ENCODE measurements at places on chromosomes 12 and 14.

GRCh38 chr14:103688906-103689902, 26.0 kb downstream of the XRCC3 start:
- no peak for DNase-seq

DNA sequence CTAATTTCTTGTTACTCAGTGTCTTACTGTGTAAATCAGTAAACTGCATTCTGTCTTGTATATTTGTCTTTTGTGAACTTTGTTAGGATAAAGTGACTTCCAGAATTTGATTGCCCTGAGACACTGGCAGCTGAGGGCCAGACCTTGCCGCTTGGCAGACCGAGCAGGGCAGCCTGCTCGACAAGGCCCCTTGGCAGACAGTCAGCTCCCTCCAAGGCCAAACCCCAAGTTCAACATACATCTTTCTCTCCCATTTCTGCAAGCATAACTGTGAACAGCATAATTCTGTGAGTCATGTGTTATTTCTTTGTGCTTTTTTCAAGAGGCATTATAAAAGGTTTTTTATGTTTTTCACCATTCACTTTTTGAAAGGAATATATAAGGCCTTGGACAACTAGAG, 39.2 kb upstream of the BMAL2 start:
- DNase-seq, result no peak

GRCh38 chr14:100286484-100287191, 19.6 kb downstream of the SLC25A29 start:
- DNase-seq, result no peak

DNA sequence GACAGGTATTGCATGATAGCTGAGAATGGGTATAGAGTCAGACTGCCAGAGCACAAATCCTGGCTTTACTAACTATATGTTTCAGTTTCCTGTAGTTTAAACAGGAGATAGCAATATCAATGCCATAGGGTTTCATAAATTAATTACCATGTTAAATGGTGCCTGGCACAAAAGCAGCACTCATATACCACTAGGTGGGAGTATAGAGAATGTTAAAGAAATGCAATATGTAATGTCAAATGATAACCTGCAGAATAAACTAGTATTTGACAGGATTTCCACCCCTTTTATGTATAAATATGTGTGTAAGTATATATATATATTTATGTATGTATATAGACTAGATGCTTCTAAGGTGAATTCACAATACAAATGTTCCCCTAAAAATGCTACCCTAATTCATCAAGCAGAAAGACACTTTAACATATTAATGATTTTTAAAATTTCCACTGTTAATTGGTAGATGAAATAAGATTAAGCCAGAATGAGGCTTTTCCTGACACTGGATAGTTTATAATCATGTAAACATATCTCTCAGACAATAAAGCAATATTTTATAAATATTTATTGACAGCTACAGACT, 8.6 kb downstream of the WDR89 start:
- no peak for DNase-seq

DNA sequence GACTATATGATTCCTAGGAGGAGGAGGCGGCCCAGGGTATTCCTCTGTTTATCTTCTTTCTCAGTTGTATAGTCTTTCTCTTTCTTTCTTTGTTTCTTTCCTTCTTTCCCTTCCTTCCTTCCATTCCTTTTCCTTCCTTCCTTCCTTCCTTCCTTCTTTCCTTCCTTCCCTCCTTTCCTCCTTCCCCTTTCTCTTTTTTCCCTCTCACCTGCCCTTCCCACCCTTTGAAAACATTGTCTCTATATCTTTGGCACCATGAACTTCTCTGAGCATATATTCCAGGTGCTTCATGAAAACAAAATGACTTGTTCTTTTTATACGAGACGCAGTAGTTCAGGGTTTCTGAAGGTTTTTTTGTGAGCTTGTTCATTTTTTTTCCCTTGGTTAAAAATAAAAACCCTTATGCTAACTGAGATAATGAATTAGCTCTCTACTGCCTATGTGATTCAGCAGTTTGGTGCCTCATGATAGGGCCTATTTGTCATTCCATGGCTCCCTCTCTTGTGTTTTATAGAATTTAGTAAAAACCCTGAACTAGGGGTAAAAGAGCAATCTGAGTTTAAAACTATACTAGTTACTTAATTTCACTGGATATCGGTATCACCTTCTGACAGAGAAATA, 3.2 kb upstream of the TESPA1 start:
- DNase-seq, result no peak

DNA sequence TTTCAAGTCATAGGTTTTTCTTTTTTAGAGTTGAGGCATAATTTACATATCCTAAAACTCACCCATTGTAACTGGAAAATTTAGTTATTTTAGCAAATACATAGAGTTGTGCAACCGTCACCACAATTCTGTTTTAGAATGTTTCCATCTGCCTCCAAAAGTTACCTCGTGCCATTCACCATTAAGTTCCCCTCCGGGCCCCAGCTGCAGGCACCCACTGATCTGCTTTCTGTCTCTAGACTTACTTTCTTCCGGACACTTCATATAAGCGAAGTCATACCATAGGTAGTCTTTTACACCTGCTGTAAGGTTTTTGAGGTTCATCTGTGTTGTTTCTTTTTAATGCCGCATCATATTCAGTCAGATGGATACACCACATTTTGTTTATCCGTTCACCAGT, 28.7 kb downstream of the PPP2R5C start:
- no peak for DNase-seq

DNA sequence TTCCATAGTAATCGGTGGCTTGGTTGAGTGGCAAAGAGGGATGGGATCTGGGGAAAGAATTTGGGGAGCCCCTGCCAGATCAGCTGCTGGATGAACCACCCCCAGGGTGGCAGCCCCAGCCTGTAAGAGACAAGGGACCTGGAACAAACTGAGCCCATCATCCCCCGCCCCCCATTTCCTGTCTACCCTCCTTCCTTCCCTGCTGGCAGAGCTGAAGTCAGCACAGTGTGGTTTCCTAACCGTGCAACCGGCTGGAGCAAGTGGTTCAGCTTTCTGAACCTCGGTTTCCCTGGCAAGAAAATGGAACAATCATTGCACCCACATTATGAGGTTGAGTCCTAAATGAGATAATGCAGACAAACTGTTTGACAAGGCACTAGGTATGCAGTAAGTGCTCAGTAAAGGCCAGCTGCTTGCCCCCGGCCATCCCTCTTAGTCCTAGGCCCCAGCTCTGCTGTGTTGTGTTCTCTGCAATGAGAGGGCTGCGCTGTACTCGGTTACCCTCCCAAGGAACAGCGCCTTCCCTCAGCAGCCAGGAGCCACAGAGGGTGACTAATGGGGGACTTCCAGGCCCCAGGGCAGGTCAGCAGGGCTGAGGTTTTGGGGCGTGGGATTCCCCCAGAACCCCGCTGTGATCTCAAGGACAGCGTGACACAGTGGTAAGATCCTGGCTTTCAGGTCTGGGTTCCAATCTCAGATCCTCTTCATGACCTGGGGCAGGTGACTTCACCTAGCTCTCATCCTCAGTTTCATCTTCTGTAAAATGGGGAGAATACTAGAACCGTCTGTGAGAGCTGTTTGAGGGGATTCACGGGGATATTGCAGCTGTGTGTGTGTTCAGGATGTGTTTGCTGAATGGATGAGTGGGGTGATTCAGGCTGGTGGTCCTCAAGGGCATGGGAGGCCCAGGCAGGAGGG, 16.5 kb downstream of the SELPLG start:
- peak; percentile 56 for DNase-seq

GRCh38 chr14:58747181-58747580, 109.4 kb downstream of the DACT1 start:
- DNase-seq, result no peak

DNA sequence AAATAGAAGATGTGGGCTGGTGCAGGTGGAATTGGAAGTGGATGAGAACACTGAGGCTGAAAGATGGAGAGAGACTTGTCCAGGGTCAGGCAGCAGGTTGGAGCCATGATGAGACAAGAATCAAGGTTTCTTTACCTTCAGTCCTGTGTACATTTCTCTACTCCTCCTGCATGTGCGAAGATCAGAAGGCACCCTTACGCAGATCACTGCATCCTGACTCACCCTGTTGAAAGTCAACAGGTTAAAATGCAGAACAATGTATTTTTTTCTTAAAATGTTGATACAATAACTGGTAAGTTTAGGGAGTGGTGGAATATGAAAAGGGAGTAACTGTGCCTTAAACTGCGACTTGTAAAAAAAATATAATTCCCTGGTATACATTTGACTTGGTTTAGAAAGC, 47.8 kb downstream of the TESPA1 start:
- DNase-seq, result no peak

- DNase-seq, result no peak
These were observed 40.9 kb upstream of the CAPRIN2 start for GRCh38 chr12:30795410-30796312.

DNA sequence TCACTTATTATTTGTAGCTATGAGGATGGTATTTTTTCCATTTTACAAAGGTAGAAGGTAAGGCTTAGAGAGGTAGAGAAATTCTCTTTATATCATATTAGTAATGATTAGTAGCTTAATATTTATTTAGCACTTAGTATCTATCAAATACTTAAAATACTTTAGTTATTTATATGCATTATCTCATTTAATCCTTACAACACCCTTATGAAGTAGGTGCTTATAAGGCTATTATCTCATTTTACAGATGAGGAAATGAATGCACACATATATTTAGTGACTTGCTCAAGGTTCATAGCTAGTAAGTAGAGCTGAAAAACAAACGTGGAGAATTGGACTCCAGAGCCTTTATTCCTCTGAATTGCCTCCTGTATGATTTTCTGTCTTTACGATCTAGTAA, 11.0 kb downstream of the RAB5B start:
- DNase-seq, result no peak

DNA sequence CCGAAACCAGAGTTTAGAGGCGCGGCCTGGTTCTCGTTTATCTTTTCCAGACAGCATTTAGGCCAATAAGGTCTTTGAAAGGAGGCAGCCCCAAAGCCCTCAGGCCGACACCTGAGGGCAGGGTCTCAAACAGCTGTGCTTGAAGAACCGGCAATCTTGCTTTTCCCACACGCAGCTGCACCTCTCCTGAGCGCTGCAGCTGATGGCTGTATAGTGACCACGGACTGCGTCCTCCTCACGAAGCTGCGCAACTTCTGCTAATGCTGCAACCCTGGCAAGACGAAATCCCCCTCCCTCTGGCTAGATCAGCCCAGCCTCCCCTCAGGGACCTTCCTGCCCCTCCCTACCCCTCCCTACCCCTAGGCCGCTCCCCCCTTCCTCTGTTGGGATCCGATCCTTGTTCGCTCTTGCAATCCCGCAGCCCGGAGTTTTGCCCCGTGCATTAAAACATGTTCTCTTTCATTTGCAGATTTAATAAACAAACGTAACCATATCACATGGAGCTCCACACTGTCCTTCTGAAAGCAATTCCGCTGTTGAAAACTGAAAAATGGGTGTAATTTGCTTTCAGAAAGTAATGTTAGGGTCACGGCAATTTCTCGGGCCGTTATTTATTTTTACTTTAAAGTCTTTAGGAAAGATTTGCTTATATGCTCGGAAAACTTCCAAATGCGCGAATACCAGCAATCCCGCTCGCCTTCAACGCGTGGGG, 4.8 kb upstream of the PAX9 start:
- no peak for DNase-seq

GRCh38 chr14:24279301-24280186, 8.1 kb upstream of the RABGGTA start:
- no peak for DNase-seq

- DNase-seq, result no peak
These were observed 40.9 kb downstream of the BEST3 start for GRCh38 chr12:69658203-69658602.

DNA sequence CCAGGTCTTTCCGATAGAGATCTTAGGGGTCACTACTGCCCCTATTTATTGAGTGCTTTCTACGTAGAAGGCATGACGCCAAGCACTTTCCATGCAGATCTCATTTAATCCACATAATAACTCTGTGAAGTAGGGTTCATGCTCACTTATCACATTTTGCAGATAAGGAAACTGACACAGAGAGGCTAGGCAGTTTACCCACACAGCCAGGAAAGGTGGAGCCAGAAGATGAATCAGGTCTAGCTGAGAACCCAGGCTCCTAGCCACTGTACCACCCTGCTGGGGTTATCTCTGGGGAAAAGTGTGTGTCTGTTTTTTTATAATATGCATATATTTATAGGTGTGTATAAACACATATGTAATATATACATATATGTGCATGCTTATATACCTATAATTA, 83.6 kb downstream of the KSR2 start:
- DNase-seq, result no peak

- no peak for DNase-seq
These were observed 99.8 kb downstream of the BORCS5 start for GRCh38 chr12:12456637-12457036.

DNA sequence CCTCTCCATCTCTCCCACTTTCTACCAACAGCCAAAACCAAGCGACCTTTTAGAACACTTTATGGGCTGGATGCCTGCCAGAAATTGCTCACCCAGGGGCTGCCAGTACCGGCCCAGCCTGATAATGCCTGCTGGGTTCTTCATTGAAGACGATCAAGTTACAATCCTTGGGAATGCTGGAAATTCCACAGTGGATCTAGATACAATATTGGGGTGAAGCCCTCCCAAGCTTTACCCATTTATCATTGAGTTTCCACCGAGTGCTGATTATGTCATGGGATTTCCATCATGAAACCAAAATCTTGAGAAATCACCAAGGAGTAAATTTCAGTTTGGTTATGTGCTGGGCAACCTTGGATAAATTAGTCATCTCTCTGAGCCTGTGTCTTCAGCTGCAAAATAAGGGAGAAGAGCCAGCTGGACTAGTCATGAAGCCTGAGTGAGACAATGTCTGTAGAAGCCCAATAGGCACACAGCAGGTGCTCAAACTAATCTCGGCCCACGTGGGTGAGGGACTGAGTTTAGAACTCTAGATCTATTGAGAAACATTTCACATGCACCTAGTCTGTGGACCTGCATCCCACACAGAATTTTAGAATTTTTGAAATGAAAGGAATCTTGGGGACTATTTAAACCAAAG, 75.5 kb upstream of the CLMN start:
- no peak for DNase-seq

- no peak for DNase-seq
These were observed 6.7 kb upstream of the PLD4 start for GRCh38 chr14:104917993-104918392.

DNA sequence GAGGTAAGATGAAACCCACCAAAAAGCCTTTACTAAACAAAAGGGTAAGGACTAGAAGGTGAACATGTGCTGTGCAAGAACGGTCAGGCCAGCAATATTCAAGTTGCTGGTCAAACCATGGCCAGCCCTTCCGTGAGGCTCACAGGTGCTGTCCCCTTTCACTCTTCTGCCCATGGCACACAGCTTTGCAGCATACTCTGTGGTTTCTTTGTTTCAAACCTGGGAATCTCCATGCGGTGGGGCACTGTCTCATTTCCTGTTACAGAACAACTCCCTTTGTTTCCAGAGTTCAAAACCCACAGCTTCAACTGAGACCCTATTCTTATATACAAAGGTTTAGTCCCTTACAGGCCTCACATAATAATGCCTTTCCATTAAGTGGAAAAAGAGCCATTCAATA, 1.7 kb upstream of the OVCH1 start:
- no peak for DNase-seq

- no peak for DNase-seq
These were observed 268.3 kb downstream of the TMTC2 start for GRCh38 chr12:82955043-82955442.

GRCh38 chr12:64103825-64104740, 118.0 kb downstream of the KICS2 start:
- DNase-seq, result no peak

GRCh38 chr14:68539241-68539737, 253.6 kb downstream of the ZFP36L1 start:
- no peak for DNase-seq

- no peak for DNase-seq
These were observed 41.7 kb downstream of the ZCRB1 start for GRCh38 chr12:42284157-42284556.

GRCh38 chr14:90767899-90768298, 48.3 kb downstream of the TTC7B start:
- DNase-seq, result no peak

GRCh38 chr14:53367644-53368026, 214.5 kb upstream of the DDHD1 start:
- DNase-seq, result no peak
